ENCODE measurements at places on chromosomes 2 and 18.

DNA sequence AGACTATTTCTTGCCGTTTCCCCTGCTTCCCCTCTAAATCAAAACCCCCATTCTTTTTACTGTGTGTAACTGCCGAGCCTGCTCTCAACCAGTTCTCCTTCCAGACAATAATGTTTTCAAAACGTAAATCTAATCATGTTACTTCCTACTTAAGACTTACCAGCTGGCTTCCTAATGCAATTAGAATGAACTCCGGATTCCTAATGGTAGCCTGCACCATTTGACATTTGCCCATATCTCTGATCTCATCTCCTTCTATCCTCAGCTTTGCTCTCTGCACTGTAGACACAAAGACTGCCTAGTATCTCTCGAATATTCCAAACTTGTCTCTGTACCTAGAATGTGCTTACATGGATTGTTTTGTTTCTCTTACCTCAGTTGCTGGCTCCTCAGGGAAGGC is 12.9 kb downstream of the TTL start:
- DNase-seq: no peak

- DNase-seq: no peak
Measured at GRCh38 chr2:99576775-99577174, 87.0 kb upstream of the REV1 start.

DNA sequence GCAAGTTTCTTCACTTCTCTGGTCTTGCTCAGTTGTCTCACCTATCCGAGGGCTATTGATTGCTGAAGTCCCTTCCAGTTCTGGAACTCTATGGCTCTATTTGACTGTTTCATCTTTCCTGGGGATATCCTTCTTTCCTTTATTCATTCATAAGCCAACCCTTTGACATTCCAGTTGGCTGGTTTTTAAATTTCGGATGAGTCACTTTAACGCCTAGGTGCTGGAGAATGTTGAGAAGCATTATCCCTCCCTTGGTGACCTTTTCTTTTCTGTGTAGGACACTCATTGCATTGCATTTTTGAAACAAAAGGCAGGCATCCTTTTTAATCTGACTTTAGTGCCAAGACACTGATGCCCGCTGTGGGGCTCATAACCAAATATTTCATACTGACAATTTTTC is 307.1 kb downstream of the TSN start:
- no peak for DNase-seq

DNA sequence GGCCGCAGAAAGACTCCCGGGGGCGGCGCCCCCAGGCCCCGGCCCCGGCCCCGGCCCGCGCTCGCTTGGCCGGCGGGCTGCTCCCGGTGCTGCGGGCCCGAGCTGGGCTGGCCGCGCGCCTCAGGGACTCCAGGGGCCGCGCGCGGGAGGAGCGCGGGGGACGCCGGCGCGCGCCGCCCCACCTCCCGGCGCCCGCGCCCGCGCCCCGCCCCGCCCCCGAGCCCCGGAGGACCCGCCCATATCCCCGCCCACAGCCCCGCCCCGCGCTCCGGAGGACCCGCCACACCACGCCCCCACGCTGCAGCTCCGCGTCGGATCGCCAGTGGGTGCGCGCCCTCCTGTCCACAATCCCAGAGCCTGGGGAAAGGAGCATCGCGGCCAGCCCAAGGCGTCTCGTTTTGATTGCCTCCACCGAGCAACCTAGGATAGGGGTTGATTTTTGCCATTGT is at the start of gene PARD6G:
PARD6G (minus strand) TSS at position 122 of the 449 bp plus-strand sequence. CDS start 166 bp downstream, outside the sequence.
- peak; percentile 78 for DNase-seq

GRCh38 chr18:13378150-13378549 is 159.6 kb downstream of the LDLRAD4 start:
- DNase-seq: no peak

DNA sequence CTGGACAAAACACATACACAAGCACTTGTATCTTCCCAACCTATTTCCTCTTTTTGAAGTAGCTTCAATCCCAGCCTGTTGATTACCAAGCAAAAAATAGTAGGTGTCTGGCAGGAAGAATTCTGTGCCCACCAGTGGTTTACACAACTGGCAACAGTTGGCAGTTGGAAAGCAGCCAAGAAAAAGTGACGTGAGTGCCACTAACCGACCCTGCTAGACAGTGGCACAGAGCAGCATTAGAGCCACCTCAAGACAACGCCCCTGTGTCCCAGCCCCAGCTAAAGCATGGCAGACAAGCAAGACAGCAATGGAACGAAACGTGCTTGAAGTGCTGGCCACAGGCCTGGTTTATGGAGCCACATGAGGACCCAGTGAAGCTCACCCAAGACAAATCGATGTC is 379.6 kb downstream of the FBXO15 start:
- DNase-seq: peak; percentile 56

DNA sequence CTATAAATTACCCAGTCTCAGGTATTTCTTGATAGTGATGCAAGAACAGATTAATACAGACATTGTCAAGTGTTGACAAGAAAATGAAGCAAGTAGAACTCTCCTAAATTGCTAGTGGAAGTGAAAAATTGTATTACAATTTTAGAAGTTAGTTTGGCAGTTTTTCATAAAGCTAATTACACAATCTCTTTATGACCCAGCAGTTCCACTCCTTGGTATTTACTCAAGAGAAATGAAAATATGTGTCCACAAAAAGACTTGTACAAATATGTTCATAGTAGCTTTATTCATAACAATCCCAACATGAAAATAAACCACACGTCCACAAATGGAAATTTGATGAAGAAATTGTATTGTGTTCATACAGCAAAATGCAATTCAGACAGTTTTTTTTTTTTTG is 49.4 kb downstream of the PDE1A start:
- DNase-seq: no peak

DNA sequence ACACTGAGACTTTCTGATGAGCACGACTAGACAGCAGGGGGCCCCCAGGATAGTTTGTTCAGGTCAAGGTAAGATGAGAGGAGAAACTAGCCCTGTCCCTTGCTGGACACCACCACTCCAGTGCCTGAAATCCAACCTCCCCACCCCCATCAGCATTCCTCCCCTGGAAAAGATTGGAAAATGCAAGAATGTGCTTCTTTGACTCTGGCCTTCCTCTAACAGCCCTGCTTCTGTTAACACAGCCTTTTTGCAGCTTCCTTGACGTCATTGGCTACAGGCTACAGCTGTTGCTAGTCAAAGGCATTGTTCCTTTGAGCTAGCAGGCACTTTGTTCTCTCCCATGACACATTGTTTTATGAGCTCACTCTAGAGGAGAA is 20.1 kb upstream of the LTBP1 start:
- DNase-seq: no peak

- DNase-seq: no peak
Measured at GRCh38 chr2:127514485-127514884, 11.8 kb downstream of the IWS1 start.

DNA sequence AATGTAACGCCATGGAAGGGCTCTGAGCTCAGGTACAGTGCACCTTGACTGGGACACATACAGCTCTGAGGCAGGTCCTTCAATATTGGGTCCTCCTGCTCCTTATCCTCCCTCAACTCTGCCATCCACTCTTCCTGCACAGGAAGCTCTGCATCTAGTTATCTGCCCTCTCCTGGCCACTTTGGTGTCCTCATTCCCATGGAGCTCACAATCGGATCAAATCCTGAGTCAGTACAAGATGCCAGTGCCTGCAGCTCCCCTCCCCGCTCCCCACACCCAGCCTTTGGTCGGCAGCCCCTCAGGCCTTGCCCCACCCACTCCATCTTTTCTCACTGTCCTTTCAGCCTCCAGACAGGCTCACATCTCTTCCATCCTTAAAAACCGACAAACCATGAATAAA is 58.0 kb downstream of the LRRFIP1 start:
- DNase-seq: no peak

GRCh38 chr2:205387350-205388055 is 294.8 kb upstream of the NRP2 start:
- DNase-seq: no peak

- no peak for DNase-seq
Measured at GRCh38 chr18:10161315-10161714, 247.5 kb downstream of the VAPA start.

DNA sequence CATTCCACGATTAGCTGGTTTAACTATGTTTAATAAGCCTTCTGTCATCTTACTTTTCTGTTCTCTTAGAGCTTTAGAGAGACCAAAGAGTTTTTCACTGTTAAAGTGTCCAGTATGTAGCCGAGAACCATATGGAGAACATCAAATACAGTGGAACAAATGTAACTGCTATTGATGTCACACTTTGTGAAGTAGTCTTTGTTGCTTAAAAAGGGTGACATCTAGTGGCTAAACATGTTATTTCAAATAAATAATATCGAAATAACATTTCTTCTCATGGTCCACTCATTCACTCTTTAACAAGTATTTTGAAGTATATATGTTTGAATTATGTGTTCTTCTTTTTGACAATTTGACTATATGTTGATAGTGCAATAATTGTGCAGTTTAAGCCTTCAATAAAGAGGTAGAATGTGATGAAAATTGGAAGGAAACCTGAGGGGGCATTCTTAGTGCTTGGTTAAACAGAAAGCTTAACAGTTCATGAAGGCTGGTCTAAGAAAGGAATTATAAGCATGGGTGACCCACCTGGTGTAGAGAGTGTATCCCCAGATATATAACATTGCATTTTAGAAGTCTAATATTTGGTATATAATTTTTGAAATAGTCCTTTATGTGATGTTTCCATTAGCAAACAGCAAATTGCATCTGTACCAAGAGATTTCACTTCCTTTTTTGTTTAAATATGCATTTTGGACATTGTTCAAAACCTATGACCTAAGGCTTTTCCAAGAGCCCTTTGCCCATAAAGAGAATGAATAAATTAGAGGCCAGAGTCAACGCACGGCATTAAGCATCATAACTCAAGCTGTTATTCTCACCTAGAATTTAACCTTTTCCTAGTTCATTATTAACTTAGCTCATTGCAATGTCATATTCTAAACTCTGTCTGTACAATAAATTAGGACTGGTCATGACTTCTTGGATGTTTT is 112.1 kb downstream of the KYNU start:
- peak; percentile 81 for DNase-seq

- DNase-seq: no peak
Measured at GRCh38 chr2:85994897-85995647, 106.3 kb upstream of the ST3GAL5 start.

- peak; percentile 37 for DNase-seq
Measured at GRCh38 chr2:85588236-85588635, 4.0 kb downstream of the VAMP5 start.
